ENCODE measurements at places on chromosomes 6 and 20. TPM values are rescaled to one million over a fixed set of nuclear protein-coding genes. Genes with fewer than 3 reads are reported as not detected.

BEND3 gene
- total RNA-seq, result 2.9 TPM

GRCh38 chr6:139409026-139409425 is 34.6 kb upstream of the CITED2 start:
- DNase-seq, result no peak

GRCh38 chr6:156650896-156651390 is 126.2 kb upstream of the ARID1B start:
- no peak for DNase-seq

- no peak for DNase-seq
Observed at GRCh38 chr6:4901386-4902061, 102.3 kb downstream of the RPP40 start.

CGA gene
- total RNA-seq, result not detected

DEFB124 gene
- not detected for total RNA-seq

DNA sequence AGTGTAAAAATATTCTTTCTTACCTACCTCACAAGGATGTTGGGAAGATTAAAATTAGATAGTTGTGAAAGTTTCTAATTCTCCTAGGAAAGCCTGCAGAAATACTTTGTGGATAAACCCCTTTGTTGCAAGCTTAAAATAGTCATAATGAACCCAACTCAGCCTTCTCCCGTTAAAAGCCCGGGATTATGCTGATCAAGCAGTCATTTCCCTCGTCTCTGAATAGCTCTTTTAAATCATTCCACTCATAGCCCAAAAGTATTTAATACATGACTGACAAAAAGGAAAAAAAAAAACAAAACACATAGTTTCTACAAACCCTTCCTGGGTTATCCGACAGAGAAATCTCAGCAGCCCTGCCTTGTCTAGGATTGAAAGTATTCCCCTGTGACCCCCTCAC is 10.9 kb upstream of the METTL24 start:
- no peak for DNase-seq

DNA sequence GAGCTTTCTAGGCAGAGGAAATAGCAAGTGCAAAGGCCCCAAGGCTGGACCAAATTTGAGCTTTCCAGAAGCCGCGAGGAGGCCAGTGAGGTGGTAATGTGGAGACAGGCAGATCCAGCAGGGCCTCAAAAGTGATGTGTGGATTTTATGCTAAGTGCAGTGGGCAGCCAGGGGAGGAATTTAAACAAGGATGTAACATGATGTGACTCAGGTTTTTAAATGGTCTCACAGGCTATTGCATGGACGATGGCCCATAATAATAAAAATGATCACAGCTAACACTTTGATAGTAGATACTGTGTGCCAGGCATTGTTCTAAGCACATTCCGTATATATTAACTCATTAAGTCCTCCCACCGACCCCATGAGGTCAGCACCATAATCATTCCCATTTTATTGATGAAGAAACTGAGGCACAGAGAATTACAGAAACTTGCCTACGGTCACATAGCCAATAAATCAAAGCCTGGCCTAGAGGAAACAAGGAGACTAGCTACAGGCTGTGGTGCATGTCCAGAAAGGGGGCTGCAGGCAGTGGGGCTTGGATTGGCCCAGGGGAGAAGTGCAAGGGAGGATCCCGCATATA is 18.0 kb upstream of the PREX1 start:
- DNase-seq, result no peak

DNA sequence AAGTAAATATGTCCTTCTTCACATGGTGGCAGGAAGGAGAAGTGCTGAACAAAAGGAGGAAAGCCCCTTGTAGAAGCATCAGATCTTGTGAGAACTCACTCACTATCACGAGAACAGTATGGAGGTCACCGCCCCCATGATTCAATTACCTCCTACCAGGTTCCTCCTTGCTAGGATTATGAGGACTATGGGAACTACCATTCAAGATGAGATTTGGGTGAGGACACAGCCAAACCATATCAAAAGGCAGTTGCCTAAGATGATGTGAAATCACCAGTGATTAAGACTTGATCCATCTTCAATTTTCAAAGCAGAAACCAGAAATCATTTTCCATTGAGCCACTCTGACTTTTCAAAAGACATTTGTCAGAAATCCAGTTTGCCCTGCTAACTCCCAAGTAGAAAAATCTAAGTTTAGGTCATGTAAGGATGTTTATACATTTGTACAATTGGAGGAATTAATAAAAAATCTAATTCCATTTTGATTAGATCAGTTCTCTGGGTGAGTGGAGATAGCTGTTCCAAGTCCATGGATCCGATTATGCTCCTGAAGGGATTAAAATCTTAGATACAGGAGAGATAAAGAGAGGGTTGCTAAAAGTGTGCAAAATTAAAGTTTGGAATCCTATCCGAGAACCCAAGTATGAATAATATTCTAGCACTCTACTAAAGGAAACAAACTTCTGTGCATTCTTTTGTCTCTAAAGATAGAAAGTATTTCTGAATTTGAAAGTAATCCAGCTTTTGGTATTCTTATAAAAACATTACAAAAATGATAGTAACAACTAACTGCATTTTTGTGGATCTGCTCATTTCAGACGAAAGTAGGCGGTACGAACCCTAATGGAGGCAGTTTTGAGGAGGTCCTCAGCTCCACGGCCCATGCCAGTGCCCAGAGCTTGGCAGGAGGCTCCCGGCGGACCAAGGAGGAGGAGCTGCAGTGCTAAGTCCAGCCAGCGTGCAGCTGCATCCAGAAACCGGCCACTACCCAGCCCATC is 39.5 kb downstream of the HDDC2 start:
- no peak for DNase-seq

DNA sequence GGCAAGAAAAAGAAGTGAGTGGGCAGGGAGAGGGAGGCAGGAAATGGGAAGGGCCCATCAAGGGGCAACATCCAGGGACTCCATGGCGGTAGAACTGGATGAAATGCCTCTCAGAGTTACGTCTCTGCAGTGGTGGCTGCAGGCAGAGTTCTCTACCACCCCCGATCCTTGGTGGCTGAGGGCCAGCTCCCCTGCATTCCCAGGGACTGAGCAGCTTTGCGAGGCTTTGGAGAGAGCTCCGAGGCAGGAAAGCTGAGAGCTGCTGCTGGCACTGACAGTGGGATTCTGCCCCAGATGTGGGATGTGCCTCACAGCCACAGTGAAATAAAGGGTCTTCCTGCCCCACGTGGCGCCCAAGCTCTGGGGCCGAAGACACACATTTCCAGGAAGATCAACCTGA is 236.6 kb downstream of the SLC24A3 start:
- no peak for DNase-seq

- DNase-seq, result no peak
Observed at GRCh38 chr6:90003941-90004340, 109.7 kb downstream of the GJA10 start.

GRCh38 chr6:134753001-134753400 is 196.9 kb downstream of the ALDH8A1 start:
- no peak for DNase-seq

- no peak for DNase-seq
Observed at GRCh38 chr20:35972462-35972861, 4.1 kb downstream of the CNBD2 start.

GRCh38 chr6:33731751-33732282 is 14.9 kb downstream of the IP6K3 start:
- no peak for DNase-seq

VSX1 gene
- not detected for total RNA-seq

BPIFA1 gene
- not detected for total RNA-seq

ZNF165 gene
- total RNA-seq, result 0.54 TPM

GRCh38 chr6:112286010-112286409 is 31.6 kb upstream of the LAMA4 start:
- DNase-seq, result peak; percentile 81

SLC32A1 gene
- total RNA-seq, result not detected

POU3F2 gene
- total RNA-seq, result not detected

DNA sequence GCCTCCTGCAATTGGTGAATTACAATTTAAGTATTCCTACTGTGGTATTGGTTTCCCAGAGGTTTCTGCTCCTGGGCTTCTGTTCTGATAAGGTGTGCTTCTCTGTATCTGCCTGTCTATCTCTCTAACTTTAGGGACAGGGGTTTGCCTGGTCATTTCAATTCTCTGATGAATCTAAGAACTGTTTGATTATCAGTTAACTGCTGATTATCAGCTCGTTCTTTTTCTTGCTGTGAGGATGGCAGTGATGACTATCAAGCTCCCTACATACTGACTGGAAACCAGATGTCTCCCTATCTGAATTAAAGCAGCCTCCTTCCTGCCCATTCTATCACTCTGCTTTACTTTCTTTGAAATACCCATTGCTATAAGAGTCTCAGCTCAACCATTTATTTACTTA is 120.5 kb downstream of the INSM1 start:
- DNase-seq, result no peak

DNA sequence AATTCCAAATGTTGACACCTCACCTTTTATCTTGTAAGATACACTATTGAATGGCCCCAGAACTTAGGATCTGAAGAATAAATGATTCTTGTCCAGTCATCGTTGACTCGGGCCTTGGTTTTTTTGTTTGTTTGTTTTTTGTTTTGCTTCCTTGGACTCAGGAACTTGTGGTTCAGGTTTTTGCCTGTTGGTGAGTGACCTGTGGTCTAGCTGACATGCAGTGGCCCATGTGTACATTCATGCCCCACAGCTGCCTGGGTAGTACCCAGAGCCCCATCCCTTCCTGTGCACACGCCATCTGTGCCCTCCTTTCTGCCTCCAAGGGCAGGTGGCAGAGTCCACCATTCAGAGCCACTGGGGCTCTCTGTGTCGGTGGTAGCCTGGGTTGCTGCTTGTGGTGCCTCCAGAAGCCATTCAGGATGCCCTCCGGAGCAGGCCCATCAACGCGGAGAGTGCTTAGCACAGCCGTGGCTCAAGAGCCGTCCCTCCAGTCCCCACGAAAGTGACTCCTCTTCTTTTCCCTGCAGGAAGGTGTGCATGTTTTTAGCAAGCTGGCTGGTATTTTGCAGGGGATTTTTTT is 85.9 kb downstream of the SYNJ2 start:
- DNase-seq, result no peak

DNA sequence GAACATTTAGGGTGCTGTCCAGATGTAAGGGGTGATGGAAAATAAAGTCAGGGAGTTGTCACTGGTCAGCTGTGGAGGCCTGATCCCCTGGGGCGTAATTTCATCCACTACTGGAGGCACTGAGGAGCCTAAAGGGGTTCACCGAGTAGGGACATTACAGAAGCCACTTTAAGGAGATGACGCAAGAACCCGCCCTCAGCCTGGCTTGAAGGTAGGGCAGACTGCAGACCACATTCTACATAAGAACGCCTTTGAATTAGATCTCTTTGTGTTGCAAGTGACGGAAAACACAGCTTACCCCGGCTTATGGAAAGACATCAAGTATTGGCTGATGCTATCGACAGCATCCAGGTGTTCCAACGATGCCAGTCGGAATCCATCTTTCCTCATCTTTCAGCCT is 462.7 kb upstream of the CDH4 start:
- DNase-seq, result no peak

UST gene
- total RNA-seq, result 0.29 TPM

GRCh38 chr6:34969662-34970265 is 80.7 kb downstream of the ANKS1A start:
- no peak for DNase-seq

- no peak for DNase-seq
Observed at GRCh38 chr6:55833284-55833683, 42.1 kb downstream of the BMP5 start.

SLC22A2 gene
- total RNA-seq, result not detected

FAM83C gene
- total RNA-seq, result not detected

DNA sequence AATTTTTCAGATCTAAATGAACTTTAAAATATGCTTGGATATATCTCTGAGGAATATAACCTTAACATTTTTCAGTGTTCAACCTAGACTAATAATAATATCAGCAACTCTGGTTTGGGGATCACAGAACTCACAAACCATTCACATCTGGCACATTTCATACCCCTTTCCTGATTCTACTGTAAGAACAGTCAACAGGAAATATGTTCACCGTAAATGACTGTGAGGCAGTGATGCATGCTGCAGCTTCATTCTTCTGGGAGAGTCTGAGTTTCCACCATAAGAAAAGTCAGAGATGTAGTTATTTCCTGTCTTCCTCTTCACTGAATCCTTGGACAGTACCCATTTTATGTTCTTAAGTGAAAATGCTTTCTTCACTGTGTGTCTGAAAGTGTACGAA is 134.2 kb upstream of the IFNGR1 start:
- DNase-seq, result no peak

DNA sequence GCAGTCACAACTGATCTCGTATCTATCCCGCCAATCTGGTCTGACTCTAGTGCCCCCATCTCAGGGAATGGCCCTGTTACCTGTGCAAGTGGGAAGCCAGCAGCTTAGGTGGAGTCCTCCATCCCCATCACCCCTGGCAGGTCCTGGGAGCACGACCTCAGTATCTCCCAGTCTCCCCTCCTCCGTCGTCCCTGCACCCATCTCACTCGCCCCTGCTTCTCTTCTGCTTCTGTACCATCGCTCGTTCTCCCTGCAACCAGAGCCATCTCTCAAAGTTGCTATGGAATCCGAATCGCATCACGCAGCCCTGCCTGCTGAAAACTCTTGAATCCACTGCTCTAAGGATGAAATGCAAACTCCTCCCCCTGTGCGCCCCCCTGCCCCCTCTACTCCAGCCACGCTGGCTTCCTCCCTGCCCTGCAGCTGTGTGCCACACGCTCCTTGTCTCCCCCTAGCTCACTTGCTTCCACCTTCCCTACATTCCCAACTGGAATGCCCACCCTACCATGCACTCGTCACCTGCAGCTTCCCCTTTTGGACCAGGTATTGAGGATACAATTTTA is 64.0 kb upstream of the PTGIS start:
- no peak for DNase-seq

DNA sequence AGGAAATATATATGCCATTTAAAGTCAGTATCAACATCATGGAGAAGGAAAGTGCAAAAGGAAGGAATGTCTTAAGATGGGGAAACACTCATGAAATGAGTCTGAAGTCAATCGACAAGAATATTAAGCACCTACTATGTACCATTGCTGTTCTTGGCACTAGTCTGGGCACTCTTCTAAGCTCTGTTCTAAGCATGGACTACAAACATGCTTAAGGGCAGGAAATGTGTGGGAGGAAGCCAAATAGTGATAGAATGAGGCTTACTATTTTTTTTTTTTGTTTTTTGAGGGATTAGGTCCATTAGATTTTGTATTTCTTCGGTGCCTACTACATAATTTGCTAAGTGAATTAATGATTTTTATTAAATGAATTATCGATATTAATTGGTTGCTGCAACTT is 83.8 kb upstream of the SUPT3H start:
- DNase-seq, result no peak

SFTA2 gene
- not detected for total RNA-seq

DNA sequence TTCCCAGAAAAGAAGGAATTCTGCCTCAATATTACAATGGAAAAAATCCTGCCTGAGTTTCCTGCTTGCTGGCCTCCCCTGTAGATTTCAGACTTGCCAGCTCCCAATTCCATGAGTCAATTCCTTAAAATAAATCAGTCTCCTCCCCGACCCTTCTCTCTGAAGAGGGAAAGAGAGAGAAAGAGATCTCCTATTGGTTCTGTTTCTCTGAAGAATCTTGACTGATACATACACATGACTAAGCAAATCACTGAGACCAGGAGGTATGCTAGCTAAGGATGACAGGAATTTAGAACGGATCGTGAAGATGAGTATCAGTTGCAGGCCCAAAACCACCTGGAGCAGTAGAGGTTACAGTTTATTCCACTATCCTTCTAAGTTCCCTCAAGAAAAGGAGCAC is 11.3 kb upstream of the RBM24 start:
- no peak for DNase-seq

- no peak for DNase-seq
Observed at GRCh38 chr6:18509871-18510643, 122.9 kb downstream of the RNF144B start.

GRCh38 chr20:38715646-38716045 is 8.6 kb upstream of the SLC32A1 start:
- DNase-seq, result no peak

- DNase-seq, result no peak
Observed at GRCh38 chr6:11972806-11973205, 39.3 kb upstream of the HIVEP1 start.

GRCh38 chr20:20224806-20225205 is 143.1 kb upstream of the INSM1 start:
- DNase-seq, result no peak
